Calu3 (cell line): ENCODE measurements at places on chromosomes 2 and 18. TPM values are rescaled to one million over a fixed set of nuclear protein-coding genes. Genes with fewer than 3 reads are reported as not detected.

Gene RAMP1
- 9.6 and 9.8 TPM in 2 replicates for total RNA-seq

Gene KIAA2012
- 0.17 TPM in 1 of 2 replicates, not detected in the other for total RNA-seq

Gene TMEM178A
- total RNA-seq = 0.50 and 2.1 TPM in 2 replicates

Gene PSD4
- 58.7 and 64.5 TPM in 2 replicates for total RNA-seq

Gene ALPI
- not detected in 2 replicates for total RNA-seq

Gene RAX
- total RNA-seq = not detected in 2 replicates

Gene MBP
- total RNA-seq = 221 and 257 TPM in 2 replicates

Gene TRIM43
- not detected in 2 replicates for total RNA-seq

Gene FKBP1B
- 5.9 and 8.2 TPM in 2 replicates for total RNA-seq

Gene CRACDL
- total RNA-seq = 16.2 and 24.3 TPM in 2 replicates

Gene RND3
- total RNA-seq = 118 and 143 TPM in 2 replicates

Gene AQP12B
- total RNA-seq = not detected in 2 replicates

Gene EHD3
- total RNA-seq = 1.7 and 2.2 TPM in 2 replicates

Gene THAP4
- 53.6 and 57.5 TPM in 2 replicates for total RNA-seq

Gene C2orf78
- not detected in 2 replicates for total RNA-seq

Gene DSG2
- 194 and 196 TPM in 2 replicates for total RNA-seq

Gene SULT1C4
- total RNA-seq = not detected in 2 replicates

Gene TGFBRAP1
- total RNA-seq = 24.3 and 24.5 TPM in 2 replicates

Gene C2orf66
- total RNA-seq = 0.35 and 0.37 TPM in 2 replicates

Gene DLGAP1
- total RNA-seq = 3.2 and 9.0 TPM in 2 replicates

GRCh38 chr2:33126552-33126951, 179.8 kb downstream of the LTBP1 start:
- no peaks in the 10 kb centered on the region for H3K27me3 ChIP-seq
- no peak overlapping the region for H3K4me3 ChIP-seq
- H3K27ac ChIP-seq = no peak overlapping the region
- no peaks in the 10 kb centered on the region for H3K36me3 ChIP-seq
- H3K4me1 ChIP-seq = no peaks in the 10 kb centered on the region

- H3K27me3 ChIP-seq = no peaks in the 10 kb centered on the region
- no peak for DNase-seq
- H3K27ac ChIP-seq = no peak overlapping the region
- peaks cover 6% of the 10 kb centered on the region for H3K36me3 ChIP-seq
Measured at GRCh38 chr2:226904592-226904991, 68.7 kb downstream of the RHBDD1 start.

DNA sequence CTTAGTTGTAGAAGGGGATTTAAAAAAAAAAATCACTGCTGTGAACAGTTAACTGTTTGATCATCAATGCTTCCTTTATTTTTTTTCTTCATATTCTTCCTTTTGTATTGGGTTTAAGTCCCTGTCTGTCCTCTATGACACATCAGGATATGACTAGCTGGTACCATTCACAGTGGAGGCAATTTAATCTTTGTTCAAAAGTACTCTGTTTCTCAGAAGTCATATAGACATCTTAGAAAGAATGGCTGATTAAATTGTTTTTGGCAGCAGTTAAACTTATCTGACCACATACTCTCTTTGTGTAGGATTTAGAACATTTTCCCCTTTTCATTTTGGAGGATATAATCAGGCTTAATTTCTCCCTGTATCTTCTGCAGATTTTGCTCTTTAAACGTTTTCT, 807.8 kb upstream of the CDH2 start:
- no peaks in the 10 kb centered on the region for H3K36me3 ChIP-seq
- no peaks in the 10 kb centered on the region for H3K27me3 ChIP-seq
- DNase-seq = no peak

- H3K4me1 ChIP-seq = peaks cover 8% of the 10 kb centered on the region
- H3K27me3 ChIP-seq = peaks cover 35% of the 10 kb centered on the region
- no peak for DNase-seq
- H3K27ac ChIP-seq = no peak overlapping the region
- peaks cover 6% of the 10 kb centered on the region for H3K36me3 ChIP-seq
Measured at GRCh38 chr18:48308755-48309575, 100.2 kb downstream of the ZBTB7C start.

- no peaks in the 10 kb centered on the region for H3K4me1 ChIP-seq
- no peak overlapping the region for H3K4me3 ChIP-seq
- DNase-seq = no peak
- H3K27ac ChIP-seq = no peak overlapping the region
Measured at GRCh38 chr2:5978131-5978751, 286.1 kb downstream of the SOX11 start.

GRCh38 chr2:229675569-229675968, 38.8 kb downstream of the DNER start:
- no peaks in the 10 kb centered on the region for H3K4me1 ChIP-seq
- H3K27me3 ChIP-seq = peaks cover 88% of the 10 kb centered on the region
- no peaks in the 10 kb centered on the region for H3K36me3 ChIP-seq
- no peak overlapping the region for H3K27ac ChIP-seq
- no peak overlapping the region for H3K4me3 ChIP-seq

DNA sequence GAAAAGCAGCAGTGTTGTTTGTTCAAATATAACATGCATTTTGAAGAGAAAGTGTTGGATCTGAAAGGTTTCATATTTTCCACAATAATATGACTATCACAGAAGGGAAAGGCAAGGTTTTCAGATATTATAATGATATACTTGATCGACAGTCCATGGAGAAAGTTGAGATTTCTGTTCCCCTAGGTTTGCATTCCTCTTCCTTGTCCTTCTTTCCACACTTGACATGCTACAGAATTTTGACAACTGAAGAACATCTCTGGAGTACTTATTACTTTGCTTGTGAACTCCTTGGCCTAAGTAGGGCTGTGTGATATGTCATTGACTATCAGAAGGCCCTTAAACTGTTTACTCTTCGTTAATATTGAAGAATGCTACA, 46.5 kb downstream of the TMEFF2 start:
- H3K4me3 ChIP-seq = no peak overlapping the region
- H3K36me3 ChIP-seq = no peaks in the 10 kb centered on the region
- no peak for DNase-seq
- H3K27ac ChIP-seq = no peak overlapping the region
- no peaks in the 10 kb centered on the region for H3K4me1 ChIP-seq

GRCh38 chr2:27347641-27348040, 8.9 kb downstream of the GTF3C2 start:
- H3K36me3 ChIP-seq = peaks cover 16% of the 10 kb centered on the region
- H3K4me3 ChIP-seq = no peak overlapping the region
- H3K27me3 ChIP-seq = no peaks in the 10 kb centered on the region

GRCh38 chr2:31429759-31430438, 15.4 kb upstream of the XDH start:
- H3K36me3 ChIP-seq = peaks cover 4% of the 10 kb centered on the region
- H3K4me3 ChIP-seq = peak overlapping the region; percentile 1
- DNase-seq = peak; percentile 80
- H3K4me1 ChIP-seq = peaks cover 47% of the 10 kb centered on the region
- H3K27me3 ChIP-seq = no peaks in the 10 kb centered on the region

GRCh38 chr2:162734866-162735265, 103.7 kb downstream of the KCNH7 start:
- H3K4me1 ChIP-seq = peaks cover 28% of the 10 kb centered on the region
- no peak for DNase-seq
- H3K27ac ChIP-seq = no peak overlapping the region
- no peak overlapping the region for H3K4me3 ChIP-seq
- H3K27me3 ChIP-seq = no peaks in the 10 kb centered on the region

- no peak overlapping the region for H3K4me3 ChIP-seq
- H3K4me1 ChIP-seq = peaks cover 13% of the 10 kb centered on the region
- DNase-seq = no peak
- H3K27ac ChIP-seq = no peak overlapping the region
Measured at GRCh38 chr2:63831176-63831575, 10.5 kb upstream of the UGP2 start.

GRCh38 chr2:11414372-11415124, 51.4 kb downstream of the E2F6 start:
- H3K27me3 ChIP-seq = peaks cover 19% of the 10 kb centered on the region
- no peaks in the 10 kb centered on the region for H3K36me3 ChIP-seq
- H3K4me1 ChIP-seq = peaks cover 7% of the 10 kb centered on the region
- no peak for DNase-seq

DNA sequence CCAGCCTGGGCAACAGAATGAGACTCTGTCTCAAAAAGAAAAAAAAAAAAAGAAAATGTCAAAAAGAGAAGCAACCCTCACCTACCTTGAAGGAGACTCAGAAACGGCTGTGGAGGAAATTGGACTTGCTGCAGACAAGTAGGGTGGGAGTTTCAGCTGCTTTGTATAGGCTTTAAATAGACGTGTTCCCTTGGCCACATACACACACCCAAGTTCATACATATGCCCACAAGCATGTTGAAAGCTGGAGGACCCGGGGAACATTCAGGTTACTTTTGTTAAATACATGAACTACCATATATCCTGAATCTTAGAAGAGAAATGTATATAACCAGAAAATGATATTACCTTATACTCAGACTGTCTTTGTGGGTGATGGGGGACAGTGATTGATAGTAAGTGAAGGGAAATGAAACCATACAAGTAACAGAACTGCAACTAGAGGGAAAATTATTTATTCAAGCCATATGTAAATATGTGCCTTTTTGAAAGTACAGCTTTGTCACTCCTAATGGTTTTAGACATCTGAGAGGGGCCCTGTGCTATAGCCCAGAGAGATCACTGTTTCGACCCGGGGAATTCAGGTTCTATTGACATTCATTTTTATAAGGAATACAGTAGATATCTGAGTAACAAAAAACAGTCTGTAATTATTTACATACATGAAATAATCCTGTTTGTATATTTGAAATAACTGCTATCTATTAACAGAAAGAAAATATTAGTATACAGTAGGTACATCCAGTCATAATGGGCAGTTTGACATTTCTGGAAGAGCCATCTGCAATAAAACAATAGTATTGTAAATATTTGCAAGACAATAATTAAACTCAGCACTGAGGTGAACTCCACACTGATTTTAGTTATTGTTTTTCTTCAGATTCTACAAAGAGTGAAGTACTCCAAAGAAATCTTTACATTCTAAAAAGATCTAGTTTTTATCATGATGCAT, 48.0 kb upstream of the TGIF1 start:
- no peak for DNase-seq
- peaks cover 11% of the 10 kb centered on the region for H3K4me1 ChIP-seq
- H3K27me3 ChIP-seq = no peaks in the 10 kb centered on the region

DNA sequence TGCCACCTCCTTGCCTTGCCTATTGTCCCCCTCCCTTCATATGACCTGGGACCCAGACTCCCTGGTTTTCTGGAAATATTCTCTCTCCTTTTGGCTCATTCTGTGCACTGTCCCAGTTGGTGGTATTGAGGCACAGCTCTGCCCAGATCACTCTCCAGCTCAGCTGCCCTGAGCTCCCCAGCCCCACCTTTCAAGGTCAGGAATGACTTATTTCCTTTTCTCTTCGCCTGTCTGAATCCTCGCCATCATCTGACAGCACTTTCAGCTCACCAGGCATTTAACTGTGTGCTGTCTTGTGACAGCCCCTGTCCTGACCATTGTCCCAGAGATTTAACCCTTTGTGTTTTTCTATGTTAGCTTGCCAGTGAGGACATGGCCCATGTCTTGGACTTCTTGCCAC, 133.0 kb downstream of the MSH2 start:
- H3K4me1 ChIP-seq = no peaks in the 10 kb centered on the region
- H3K27me3 ChIP-seq = peaks cover 14% of the 10 kb centered on the region
- DNase-seq = no peak
- no peaks in the 10 kb centered on the region for H3K36me3 ChIP-seq

DNA sequence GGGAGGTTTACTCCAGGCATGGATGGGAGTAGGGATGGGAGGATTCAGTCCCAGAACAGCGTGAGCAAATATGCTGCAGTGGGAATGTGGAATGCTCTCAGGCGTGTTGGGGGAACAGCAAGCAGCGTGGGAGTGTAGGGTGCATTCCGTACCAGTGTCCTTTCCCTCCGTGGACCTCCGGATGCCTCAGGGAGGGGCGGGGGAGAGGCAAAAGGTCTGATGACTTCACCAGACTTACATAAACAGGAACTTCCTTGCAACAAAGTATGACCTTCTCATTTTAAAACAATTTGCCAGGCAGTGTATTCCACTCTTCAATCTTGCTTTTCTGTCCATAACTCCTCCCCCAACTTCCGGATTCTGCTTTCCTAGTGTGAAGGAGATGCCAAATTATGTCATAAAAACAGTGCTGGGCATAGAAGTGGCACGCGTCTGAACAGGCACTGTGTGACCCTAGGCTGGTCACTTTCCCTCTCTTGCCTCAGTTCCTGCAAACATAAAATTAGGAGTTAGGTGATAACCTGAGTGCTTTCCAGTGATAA, 36.9 kb downstream of the RPL37A start:
- no peak for DNase-seq
- H3K27me3 ChIP-seq = no peaks in the 10 kb centered on the region
- H3K36me3 ChIP-seq = no peaks in the 10 kb centered on the region
- H3K4me1 ChIP-seq = peaks cover 36% of the 10 kb centered on the region
- H3K27ac ChIP-seq = no peak overlapping the region

- H3K4me3 ChIP-seq = no peak overlapping the region
- H3K36me3 ChIP-seq = no peaks in the 10 kb centered on the region
- H3K4me1 ChIP-seq = peaks cover 17% of the 10 kb centered on the region
- no peaks in the 10 kb centered on the region for H3K27me3 ChIP-seq
- DNase-seq = no peak
- no peak overlapping the region for H3K27ac ChIP-seq
Measured at GRCh38 chr2:217705461-217705860, 297.3 kb downstream of the TNS1 start.

DNA sequence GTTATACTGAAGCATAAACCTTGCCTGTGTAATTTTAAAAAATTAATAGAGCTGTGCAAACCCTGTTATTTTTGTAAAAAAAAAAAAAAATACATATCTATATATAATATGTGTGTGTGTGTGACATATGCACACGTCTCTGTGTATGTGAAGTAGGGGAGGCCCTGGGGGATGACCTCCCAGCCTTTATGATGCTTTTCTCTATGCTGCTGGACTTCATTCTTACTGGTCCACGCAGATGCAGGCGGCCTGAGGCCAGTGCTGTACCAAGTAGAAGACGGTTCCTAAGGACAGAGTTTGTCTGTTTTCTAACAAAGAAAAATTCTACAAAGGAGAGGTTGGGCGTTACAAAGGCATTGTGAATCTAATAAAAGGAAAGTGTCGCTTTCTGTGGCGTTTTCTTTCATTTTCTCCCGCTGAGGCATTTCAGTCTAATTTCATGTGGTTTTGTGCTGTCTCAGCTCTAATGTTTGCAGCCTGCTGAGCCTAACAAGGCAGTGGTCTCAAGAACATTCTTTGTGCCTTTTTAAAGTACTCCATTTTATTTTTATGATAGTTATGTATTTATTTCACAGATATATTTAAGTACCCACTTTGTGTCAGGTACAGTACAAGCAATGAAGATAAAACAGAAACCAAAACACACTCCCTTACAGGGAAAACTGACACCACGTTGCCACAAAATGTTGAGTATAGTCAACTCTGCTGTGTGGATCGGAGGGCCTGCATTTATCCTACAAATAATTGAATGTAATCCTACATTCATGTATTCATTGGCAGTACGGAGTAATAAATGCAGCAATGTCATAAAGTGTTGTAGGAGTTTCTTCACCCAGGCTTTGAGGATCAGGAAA, 118.0 kb downstream of the RAB3GAP1 start:
- H3K4me3 ChIP-seq = no peak overlapping the region
- no peaks in the 10 kb centered on the region for H3K27me3 ChIP-seq
- H3K27ac ChIP-seq = no peak overlapping the region
- H3K4me1 ChIP-seq = no peaks in the 10 kb centered on the region
